Stimulated activated naive CD8-positive, alpha-beta T cell treated with anti-CD3 and anti-CD28 coated beads, Interleukin-15, Interleukin-2, amounts not matched to agents 100 U/mL and 50 U/mL, for 24 hours (primary cell): ENCODE measurements at places on chromosomes 11 and 22.
A peak's percentile ranks its signal among the peaks of the same experiment; 100 is the strongest.

- DNase-seq: no peak
Observed at GRCh38 chr22:38947321-38948140, 9.9 kb upstream of the APOBEC3A start.

- no peak for DNase-seq
Observed at GRCh38 chr11:38491986-38492385, 1894.0 kb upstream of the RAG2 start.

GRCh38 chr11:39367534-39367933 lies 2091.9 kb downstream of the LRRC4C start:
- no peak for DNase-seq

DNA sequence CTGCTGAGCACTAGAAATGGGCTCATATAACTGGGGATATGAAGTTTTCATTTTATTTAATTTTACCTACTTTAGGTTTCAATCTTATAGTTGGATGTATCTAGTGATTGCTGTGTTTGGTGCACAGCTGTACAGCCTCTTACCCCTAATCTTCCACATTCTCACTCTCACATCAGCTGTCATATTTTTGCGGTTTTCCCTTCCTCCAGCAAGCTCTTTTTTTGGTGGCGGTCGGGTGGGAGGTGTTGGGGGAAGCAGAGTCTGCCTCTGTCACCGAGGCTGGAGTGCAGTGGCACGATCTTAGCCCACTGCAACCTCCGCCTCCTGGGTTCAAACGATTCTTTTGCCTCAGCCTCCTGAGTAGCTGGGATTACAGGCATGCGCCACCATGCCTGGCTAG lies 445.1 kb upstream of the ISX start:
- DNase-seq: no peak

GRCh38 chr22:32622004-32622743 lies 147.6 kb downstream of the FBXO7 start:
- no peak for DNase-seq

DNA sequence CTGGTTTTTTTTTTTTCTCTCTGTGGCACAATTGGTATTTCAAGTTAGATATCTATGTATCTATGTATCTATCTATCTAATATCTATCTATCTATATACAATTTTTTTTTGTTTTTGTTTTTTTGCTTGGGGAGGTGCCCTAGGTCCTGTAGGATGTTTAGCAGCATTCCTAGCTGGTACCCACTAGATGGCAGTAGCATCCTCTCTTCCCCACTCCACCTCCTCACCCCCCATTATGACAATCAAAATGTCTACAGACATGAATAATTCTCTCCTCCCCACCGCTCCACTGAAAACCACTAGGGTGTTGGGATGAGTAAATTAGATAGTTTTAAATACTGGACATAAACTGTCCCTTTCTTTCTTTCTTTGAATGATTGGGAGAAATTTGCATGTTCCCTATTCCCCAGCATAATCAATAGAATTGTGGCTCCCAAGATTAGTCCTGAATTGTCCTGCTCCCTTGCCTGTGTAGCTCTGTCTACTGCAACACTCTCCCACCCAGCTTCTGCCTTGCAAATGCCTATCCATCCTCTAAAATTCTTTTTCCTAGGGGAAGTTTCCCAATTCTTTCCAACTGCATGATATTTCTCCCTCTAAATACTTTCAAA lies 1152.4 kb downstream of the LRRC4C start:
- no peak for DNase-seq

GRCh38 chr22:41957941-41958556 lies 6.1 kb downstream of the SMIM45 start:
- DNase-seq: no peak

DNA sequence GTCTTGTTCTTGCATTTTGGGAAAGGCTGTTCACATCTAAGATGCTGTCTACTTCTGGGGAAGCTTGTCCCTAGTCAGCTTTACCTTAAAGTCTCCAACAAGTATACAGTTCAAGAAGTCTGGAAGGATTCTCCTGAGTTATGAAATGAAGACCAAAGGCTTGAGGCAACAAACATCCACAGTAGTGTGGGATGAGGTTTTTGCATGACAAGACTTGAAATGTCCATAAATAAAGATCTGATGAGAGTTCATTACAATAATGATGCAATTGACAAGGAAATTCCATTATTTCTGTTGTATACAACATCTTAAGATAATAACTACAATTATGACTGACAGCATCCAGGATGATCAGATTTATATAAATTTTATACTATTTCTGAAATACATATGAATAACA lies 21.3 kb upstream of the KDM4E start:
- no peak for DNase-seq

DNA sequence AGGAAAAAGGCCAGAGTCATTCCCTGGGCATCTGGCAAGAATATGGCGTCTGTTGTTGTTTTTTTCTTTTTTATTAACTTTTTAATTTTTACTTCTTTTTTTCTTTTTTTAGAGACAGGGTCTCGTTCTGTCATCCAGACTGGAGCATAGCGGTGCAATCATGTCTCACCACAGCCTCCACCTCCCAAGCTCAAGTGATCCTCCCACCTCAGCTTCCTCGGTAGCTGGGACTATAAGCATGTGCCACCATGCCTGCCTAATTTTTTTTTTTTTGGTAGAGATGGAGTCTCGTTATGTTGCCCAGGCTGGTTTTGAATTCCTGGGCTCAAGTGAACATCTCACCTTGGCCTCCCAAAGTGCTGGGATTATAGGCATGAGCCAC lies 54.0 kb upstream of the PRDM11 start:
- no peak for DNase-seq

DNA sequence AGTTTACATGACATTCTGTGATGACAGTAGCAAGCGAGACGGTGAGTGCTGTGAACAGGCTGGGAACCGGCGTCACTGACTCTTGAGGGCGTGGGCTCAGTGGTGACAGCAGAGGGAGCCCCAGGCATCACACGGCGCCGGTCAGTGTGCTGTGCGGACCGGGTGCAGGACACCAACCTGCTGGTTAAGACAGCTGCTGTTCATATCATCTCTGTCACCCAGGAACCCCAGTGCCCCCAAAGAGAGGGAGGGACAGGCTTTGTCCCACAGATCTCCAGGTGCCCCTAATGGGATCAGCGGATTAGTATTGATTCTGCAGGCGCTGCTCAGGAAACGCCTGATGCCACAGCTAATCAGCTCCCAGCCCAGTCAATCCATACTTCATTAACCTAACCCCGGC lies 18.4 kb downstream of the B3GAT1 start:
- no peak for DNase-seq

DNA sequence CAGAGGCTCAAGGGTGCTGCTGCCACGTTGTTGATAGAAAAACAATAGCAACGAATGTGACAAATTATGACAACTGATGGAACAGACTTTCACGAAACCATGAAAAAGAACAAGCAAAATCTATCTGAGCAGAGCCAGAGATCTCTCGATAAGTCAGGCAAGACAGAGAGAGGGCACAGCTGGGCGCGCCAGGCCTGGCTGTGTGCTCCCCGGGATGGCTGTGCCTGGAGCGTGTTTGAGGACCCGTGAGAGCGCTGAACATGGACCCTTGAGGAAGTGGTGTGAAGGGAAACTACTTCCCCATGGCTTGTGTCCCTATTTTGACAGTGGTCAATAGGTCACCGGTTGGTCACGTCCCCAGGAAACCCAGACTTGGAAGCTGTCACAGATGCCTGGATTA lies 83.1 kb upstream of the FGF3 start:
- no peak for DNase-seq

DNA sequence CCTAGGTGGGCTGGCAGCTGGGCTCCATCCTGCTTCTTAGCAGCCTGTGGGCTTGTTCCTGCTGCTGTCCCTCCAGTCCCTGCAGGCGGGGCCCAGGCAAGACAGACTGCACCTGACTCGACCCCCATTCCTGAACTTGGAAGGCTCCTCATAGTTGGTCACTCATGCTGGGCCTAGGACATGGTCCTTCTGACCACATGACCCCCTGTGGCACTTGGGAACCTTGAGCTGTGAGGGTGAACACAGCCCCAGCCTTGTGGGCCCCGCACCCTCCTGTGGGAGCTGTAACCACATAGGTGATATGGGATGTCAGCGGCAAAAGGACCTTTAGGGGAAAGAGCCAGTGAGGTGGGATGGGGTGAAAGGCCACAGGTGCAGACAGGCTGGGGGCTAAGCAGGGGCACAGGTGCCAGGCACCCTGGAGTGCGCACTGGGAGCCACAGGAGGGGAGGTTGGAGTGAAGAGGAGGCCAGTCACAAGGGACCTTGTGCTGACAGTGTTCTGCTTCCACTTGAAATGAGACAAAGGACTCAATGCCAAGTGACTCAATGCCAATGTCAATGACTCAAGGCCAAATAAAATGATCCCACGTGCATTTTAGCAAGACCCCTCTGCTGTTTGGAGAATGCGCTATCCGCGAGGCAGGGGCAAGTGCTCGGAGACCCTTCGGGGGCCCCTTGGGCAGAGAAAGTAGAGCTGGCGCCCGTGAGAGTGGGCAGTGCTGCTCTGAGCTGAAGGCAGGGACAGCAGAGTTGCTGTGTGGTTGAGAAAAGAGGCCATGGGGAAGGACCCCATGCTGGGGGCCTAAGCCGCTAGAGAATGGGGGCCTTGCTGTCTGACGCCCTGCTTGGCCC lies 90.7 kb downstream of the MORC2 start:
- DNase-seq: no peak

- peak; percentile 68 for DNase-seq
Observed at GRCh38 chr11:65791719-65792213, 4.9 kb downstream of the OVOL1 start.

DNA sequence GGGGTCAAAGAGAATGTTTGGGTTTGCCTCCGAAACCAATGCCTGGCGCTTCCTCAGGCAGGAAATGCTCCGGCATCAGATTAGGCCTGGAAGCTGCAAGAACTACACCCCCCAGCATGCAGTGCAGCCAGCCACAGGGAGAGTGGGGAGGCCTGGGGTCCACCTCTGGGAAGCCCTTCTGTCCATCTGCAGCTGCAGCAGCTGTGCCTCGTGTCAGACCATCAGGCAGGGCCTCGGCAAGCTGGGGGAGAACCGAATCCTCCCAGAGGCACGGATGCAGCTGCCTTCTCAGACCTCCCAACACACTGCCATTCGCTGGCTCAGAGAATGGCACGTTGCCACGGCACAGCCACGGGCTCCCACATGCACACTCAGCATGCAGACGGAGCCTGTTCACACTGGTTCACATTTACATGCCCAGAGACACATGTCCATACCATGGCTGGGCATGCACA lies 57.4 kb downstream of the NECTIN1 start:
- DNase-seq: no peak

GRCh38 chr11:100970283-100971164 lies 159.1 kb downstream of the PGR start:
- no peak for DNase-seq

DNA sequence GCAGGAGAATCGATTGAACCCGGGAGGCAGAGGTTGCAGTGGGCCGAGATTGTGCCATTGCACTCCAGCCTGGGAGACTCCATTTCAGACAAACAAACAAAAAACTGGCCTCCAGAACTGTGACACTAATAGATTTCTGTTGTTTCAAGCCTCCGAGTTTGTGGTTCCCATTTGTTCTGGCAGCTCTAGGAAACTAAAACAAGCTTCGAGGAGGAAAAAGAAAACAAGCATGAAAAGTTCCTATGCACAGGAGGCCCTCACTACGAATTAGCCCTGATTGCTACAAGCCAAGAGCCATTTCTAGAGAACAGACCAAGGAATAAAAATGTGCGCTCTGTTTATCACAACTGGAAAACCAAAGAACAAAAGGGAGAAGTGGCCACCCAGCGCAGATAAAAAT lies 47.8 kb upstream of the SHANK2 start:
- DNase-seq: no peak
